ENCODE measurements at places on chromosomes 5 and 9.

DNA sequence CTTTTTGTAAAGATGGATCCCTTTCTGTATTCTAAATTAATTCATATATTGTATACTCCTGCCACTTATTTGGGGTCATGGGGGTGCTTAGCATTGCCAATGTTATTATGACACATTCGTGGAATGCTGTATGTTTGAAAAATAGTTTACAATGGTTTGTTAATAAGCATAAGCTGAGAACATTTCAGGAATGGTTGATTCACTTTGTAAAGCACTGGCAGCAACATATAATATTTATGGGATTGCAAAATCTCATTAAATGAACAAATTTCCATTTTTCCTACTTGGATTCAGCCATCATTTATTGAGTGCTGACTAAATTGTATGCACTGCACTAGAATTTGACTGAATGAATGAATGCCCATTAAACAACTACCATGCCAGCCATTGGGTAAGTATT is 215.2 kb upstream of the KLF4 start:
- DNase-seq: no peak

DNA sequence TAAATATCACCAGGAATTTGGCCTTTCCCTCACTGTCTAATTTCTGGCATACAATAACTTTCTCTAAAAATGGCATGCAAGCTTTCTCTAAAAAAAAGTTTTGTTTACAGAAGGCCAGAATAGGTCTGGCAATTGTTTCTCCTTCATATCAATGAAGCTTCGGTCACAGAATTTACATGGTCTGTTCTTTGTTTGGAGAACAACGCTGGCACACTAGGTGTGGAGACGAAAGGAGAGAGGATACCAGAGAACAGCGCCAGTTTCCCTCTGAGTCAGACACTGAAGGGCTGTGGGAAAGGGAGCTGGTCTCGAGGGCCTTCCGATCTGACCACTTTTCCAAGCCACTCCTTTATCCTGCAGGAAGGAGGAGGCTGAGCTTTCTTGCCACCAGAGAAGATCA is 60.1 kb upstream of the ITGA1 start:
- no peak for DNase-seq

- DNase-seq: peak; percentile 51
Measured at GRCh38 chr5:58407042-58407719, 52.7 kb downstream of the PLK2 start.

DNA sequence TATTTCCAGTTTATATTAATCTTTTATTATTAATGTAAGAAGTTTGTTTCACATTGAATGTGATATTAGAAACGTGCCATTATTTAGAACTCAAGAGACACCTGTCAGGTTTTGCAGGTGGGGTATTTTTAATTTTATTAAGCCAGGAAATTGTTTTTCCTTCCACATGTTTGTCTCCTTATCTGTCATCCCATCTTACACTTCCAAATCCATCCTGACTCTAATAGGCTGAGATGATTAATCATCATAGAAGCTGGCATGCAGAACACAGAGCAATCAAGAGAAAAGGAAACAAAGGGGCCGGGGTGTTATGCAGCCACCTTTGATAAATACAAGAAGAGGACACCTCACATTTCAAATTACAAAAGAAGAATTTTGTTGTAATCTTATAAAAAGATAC is 506.5 kb downstream of the ISL1 start:
- no peak for DNase-seq

GRCh38 chr9:4425319-4426045 is 64.8 kb upstream of the SLC1A1 start:
- no peak for DNase-seq

GRCh38 chr9:108184941-108185340 is 670.8 kb downstream of the ACTL7B start:
- no peak for DNase-seq

DNA sequence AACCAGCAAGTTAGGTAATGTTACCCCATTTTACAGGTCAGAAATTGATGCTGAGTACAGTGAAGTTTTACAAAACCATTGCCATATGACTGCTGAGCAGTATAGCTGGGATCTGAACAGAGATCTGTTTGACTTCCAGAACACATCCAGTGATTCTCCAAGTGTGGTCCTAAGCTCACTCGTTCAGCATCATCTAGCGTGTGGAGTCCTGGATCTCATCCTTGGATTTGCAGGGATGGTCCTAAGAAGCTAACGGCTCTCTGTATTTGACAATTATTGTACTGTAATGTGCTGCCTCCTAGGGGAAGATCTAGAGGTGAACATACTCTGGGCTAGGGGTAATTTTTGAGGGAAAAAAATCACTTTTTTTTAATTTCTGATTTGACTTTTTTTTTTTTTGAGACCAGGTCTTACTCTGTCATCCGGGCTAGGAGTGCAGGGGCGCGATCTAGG is 1.4 kb downstream of the SLC26A2 start:
- DNase-seq: no peak

DNA sequence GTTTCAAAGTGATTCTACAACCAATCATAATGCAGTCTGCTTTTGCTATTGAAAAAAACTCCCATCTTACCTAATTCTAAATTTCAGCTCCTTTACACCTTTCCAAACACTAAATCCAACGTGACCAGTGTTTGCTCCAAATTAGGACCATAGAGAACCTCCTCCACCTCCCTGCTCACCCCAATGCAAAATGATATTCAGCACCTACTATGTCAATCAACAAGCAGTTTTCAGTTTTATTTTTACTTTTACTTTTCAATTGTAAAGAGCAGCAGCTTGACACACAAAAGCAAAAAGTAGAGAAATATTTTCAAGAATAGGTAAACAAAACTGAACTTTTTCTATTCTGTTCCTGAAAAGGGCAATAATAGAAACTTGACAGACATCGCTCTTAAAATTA is 3.4 kb downstream of the FAM13B start:
- no peak for DNase-seq

DNA sequence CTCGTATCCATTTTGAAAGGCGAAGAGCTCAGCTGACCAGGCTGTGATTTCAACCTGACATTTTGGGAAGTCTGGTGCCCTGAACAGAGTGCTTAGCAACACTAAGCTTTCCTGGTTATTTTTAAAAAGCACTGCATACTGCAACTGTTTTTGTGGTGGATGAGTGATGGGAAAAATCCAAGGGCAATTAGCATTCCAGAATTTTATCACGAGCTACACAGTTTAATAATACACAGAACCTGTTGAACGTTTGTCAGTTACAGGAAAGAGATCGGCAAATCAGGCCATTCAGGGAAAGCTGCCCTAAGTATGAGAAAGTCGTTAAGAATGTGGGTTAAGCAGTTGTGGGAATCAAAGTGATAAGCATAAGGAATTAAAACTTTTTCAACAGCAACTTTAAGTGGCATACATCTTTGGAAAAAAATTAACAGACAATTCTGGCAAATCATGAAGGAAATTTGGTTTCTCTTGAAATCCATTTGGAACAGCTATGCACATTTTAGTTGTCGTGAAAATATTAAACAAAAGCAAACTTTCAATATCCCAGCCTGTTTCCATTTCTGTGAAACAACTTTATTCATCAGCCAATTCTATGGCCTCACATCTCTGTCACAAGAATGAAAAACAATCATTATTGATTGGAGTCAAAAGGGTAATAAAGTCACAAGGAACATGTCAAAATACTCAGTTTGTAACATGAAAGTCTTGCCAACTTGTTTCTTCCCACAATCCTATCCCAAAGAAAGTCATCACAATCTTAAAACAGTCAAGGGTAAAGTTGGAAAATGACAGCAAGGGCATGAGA is 25.7 kb downstream of the PUM3 start:
- DNase-seq: no peak

DNA sequence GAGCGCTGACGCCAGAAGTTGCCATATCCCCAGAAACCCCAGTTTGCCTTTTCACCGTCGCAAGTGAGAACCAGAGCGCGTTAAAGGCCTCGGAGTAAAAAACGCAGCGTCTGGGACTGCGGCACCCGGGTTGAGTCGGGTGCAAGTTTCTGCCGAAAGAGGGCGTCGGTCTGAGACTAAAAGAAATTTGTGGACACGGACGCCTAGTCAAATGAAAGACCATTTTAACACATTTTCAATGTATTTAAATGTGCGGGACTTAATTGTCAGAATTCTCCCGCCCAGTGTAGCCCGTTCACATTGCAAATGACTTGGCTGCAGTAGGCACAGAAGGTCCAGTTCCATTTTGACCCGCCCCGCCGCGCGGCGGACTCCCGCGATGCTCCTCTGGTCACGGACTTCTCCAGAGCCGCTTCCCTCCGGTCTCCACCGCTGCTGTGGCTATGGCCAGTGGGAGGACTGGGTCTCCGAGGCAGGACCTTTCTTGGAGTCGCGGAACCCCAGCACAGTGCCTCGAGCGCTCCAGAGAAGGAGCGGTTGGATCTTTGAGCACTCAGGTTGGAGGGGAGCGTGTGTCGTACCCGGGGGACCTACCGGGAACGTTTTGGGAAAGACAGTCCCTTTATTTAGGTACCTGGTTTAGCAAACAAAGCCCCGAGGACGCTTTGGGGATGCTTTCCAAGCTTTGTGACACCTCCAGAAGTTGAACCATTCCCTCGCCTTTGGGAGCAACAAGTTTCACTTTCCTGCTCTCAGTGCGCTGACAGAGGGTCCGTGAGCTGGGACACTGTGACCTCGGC is 1.2 kb upstream of the NPR3 start:
- DNase-seq: no peak

- no peak for DNase-seq
Measured at GRCh38 chr5:127515693-127516440, 1.6 kb upstream of the PRRC1 start.

DNA sequence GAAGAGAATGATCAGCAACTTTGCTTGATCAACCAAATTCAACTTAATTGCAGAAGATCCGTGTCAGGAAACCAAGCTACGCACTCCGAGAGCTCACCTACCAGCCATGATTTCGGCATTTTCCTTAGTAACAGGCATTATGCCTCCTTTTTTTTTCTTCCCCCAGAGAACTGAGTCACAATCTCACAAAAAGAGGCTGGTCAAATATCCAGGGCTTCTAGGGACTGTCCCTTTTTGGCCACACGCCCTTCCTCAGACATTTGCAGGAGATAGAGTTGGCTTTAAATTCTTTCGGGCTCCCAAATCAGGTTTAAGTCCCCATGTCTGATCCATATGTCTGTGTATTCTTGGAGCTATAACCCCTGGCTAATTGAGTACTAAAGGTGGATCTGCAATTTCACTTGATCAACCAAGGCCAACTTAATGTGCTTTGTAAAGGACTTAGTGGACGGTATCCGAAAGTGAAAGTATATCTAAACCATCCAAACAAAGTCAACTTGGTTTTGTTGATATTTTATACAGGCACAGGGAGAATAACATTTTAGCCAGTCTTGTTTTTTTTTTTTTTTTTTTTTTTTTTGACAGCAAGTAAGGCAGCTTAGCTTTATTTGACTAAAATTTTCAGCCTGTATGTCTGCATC is 100.8 kb upstream of the TBCA start:
- DNase-seq: no peak

DNA sequence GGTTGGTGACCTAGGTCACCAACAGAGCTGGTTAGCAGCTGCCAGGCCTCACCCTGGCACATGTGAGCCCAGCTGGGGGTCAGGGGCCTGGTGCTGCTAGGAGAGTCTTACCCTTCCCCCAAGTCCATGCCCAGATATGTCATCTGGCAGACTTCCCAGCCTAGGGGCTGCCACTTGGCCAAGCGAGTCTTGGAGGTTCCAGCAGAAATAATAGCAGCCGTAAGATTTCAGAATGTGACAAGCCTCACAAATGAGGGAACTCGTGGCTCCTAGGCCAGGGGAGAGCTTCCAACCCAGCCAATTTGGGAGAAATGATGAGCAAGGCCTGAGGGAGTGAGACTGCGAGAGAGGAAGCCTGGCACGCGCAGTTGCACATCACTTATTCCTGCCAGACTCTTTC is 11.1 kb downstream of the URM1 start:
- no peak for DNase-seq

DNA sequence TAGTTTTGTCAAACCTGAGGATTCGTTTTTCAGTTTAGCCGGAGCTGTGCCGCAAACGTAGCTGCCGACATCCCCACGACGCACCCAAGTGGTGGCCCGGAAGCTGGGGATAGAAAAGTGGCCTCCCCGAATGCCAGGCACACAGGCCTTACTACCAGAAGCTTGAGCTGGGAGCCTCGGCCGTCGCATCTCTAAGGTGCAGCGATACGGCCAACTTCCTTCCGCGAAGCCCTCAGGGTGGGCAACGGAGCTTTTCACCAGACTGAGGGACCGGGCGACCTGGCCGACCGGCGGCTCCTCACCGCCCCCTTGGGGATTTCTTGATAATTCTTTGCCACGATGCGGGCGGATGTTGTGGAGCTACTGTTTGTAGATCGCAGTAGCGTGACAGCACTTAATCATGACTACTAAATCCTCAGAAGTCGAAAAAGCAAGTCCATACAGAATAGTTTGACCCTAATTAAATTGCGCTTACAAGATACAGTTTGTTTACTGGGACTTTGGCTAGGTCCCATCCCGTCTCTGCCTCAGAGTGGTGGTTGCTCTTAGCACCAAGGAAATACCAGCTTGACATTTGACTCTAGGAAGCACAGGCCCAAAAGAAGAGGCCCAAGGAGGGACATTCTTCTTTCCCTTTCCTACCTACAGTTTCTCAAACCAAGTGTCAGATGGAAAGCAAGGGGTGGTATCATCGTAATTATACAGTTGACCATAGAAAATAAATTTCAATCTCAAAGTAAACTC is 613 bp upstream of the TMEM267 start:
- DNase-seq: peak; percentile 29

GRCh38 chr5:151205411-151205810 is 18.5 kb downstream of the CCDC69 start:
- DNase-seq: no peak

Measured in AG04449 (cell line).